Stimulated activated CD4-positive, alpha-beta T cell treated with anti-CD3 and anti-CD28 coated beads, TNF-alpha, amount 100 ng/mL, for 4 hours (primary cell): ENCODE measurements at places on chromosomes 12 and 14.

- DNase-seq = no peak
These were observed 463.6 kb upstream of the MIS18BP1 start for GRCh38 chr14:45716572-45716971.

GRCh38 chr14:104445086-104445485 lies 134.5 kb upstream of the C14orf180 start:
- no peak for DNase-seq

DNA sequence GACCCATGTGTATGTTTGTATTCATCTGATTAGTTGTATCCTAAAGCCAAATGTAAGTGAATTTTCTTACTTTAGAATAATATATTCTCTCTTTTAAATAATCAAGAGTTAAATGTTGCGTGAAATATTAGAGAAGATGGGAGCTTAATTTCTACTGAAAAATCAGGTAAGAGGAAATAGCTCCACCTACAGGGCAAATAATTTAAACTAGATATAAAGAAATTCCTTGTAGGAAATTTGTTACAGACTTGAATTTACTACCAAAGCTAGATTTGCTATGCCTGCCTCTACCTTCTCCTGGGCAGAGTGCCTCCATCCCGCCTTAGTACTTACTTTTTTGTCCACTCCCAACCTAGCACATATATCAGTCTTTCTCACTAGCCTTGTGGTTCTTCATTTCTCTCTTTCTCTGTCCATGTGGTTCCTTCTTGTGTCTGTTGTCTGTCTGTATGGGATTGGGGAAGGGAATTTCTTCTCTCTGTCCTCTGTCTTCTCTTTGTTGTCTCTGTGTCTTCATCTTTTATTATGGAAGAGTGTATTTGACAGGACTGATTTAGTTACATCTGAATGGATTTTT lies 44.7 kb downstream of the PALS1 start:
- DNase-seq = no peak

DNA sequence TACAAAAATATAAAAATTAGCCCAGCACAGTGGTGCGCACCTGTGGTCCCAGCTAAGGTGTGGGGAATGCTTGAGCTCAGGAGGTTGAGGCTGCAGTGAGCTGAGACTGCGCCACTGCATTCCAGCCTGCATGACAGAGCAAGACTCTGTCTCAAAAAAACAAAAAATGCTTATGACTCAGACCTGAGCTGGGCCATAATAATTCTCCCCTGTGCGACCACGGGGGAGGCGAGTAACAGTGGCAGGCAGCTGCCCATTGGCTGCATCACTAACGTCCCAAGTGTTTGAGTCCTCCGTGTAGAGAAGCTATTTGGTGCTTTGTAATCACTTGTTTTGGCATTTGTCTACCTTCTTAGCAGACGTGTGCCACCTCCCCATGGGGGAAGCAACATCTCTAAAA lies 24.9 kb downstream of the PSMC1 start:
- DNase-seq = no peak

- DNase-seq = no peak
These were observed 56.5 kb upstream of the RPH3A start for GRCh38 chr12:112734859-112735695.

- no peak for DNase-seq
These were observed 332.6 kb upstream of the TMPO start for GRCh38 chr12:98182821-98183220.

DNA sequence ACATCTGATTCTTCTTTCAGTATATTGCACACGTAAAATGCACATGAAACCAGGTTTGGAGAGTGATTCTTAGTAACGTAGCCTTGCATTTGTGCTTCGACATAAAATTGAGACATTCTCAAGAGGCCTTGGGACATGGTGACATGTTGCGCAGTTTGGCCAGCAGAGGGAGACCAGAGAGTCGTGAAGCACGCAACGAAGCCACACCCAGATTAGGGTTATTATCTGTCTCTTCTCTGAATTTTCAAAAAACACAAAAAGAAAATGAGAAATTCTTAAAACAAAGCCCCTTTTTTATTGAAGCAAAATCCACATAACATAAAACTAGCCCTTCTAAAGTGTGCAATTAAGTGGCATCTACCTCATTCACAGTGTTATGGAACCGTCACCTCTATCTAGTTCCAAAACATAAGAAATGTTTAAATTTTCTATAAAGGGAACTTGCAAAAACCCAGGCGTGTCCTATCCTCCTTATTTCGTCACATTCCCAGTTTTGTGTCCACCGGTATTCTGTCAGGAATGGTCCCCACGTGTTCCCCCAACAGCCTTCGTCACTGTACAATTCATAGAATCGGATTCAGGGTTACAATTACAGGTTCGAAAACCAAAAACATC lies 108.8 kb upstream of the ATF7IP start:
- DNase-seq = peak; percentile 55

DNA sequence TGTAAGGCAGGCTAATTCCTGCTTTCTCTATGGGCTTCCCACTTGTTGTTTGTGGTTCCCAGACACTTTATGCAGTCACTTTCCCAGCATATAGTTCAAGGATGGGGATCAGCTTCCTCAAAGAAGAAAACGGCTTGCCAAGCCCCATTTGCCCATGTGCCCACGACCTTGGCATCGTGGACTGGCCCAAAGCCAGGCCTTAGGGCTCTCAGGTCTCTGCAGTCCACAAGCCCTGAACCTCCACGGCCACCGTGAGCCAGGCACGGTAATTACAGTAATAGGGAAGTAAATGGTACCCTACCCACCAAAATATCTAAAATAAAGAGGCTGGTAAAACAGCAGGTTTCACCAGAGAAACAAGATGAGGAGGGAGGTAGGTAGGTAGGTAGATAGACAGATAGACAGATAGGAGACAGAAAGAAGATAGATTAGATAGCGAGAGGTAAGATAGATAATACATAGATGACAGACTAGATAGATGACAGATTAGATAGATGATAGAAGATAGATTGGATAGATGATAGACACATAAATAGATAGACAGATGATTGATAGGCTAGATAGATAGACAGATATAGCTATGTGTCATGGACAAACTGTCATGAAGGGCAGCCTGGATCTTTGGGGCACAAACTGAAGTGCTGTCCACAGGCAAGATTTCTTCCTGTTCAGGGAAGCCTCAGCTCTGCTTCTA lies 163.1 kb downstream of the SLC15A4 start:
- DNase-seq = no peak

GRCh38 chr12:62375603-62376002 lies 91.0 kb upstream of the MON2 start:
- no peak for DNase-seq

GRCh38 chr12:91205811-91206210 lies 23.2 kb upstream of the DCN start:
- DNase-seq = no peak

DNA sequence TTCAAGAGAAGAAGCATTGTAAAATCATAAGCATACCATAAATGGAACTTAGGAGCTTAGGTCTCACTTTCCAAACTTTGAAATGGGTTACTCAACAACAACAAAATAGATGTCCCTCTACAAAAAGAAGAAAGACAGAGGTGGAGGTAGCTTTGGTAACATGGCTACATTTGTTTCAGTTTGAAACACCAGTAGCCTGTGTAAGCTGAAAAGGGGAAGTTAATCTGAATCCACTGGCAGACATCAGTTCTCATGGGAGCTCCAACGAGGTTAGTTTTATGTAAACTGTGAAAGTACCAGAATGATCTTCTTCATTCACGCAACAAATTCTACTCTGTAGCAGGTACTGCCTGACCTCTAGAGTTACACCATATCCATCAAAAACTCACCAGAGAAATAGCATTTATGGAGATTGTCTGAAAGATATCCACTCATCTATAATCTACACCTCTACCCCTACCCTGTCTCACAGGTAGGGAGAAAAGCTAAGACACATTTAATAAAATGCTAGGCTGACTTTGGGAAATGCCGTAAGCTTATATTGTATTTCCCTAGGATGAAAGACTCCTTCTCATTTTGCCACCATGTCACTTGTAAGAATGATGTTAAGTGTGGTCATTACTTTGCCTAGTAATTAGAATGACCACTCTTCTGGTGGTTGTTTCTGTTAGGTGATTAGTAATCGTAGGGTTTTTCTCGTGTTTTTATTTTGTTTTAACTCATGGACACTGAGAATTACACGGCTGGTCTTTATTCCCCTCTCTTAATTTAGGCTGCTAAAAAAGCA lies 224.1 kb downstream of the ASCL1 start:
- DNase-seq = no peak

DNA sequence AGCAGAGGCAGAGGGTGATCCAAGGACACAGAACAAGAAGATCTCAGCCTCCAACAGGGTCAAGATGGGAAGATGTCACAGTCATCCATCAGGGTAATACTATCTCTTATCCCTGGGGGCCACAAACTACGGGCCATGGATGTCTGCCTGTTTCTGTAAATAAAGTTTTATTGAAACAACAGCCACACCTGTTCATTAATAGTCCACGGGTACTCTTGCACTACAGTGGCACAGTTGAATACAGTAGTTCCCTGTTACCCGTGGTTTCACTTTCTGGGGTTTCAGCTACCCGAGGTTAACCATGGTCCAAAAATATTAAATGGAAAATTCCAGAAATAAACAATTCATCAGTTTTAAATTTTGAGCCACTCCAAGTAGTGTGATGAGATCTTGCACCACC lies 65.9 kb downstream of the BCL11B start:
- no peak for DNase-seq

GRCh38 chr14:101233391-101233790 lies 327.9 kb upstream of the DIO3 start:
- no peak for DNase-seq

GRCh38 chr12:82470906-82471512 lies 112.7 kb downstream of the METTL25 start:
- no peak for DNase-seq

GRCh38 chr12:123041811-123042655 lies 61.6 kb downstream of the ARL6IP4 start:
- no peak for DNase-seq

- no peak for DNase-seq
These were observed 286.0 kb downstream of the ZFP36L1 start for GRCh38 chr14:68506645-68507419.

GRCh38 chr12:3872800-3873636 lies at the start of gene PARP11:
TSS of gene PARP11 (minus strand) at chr12:3873399. CDS start at chr12:3873229, 170 bp downstream.
- peak; percentile 97 for DNase-seq

- no peak for DNase-seq
These were observed 4.3 kb downstream of the SLC16A7 start for GRCh38 chr12:59600171-59600570.

- DNase-seq = no peak
These were observed 5.0 kb upstream of the SRSF9 start for GRCh38 chr12:120474616-120474960.

GRCh38 chr12:1525858-1526257 lies 68.5 kb downstream of the FBXL14 start:
- DNase-seq = no peak

DNA sequence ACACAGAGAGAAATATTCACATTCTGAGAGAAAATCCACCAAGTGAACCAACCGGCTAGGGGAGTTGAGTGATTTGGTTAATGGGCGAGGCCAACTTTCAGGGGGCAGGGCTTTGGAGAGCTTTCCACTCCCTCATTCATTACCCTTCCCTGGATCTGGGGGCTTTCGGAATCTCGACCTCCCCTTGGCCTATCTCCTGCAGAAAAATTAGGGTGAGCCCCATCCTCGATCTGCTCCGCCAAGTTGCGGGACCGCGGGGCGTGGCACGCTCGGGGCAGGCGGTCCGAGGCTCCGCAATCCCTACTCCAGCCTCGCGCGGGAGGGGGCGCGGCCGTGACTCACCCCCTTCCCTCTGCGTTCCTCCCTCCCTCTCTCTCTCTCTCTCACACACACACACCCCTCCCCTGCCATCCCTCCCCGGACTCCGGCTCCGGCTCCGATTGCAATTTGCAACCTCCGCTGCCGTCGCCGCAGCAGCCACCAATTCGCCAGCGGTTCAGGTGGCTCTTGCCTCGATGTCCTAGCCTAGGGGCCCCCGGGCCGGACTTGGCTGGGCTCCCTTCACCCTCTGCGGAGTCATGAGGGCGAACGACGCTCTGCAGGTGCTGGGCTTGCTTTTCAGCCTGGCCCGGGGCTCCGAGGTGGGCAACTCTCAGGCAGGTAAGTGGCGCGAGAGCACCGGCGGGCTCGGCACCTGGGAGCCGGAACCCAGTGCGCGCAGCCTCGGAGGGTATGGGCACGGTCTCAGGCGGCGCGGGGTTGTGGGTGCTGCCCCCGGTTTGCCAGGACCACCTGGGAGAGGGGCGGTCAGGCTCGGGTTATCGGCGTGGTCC lies at the start of gene ERBB3:
ERBB3 (plus strand) TSS at position 443 of the 833 bp plus-strand sequence; CDS start at position 579, 136 bp downstream.
- peak; percentile 58 for DNase-seq

DNA sequence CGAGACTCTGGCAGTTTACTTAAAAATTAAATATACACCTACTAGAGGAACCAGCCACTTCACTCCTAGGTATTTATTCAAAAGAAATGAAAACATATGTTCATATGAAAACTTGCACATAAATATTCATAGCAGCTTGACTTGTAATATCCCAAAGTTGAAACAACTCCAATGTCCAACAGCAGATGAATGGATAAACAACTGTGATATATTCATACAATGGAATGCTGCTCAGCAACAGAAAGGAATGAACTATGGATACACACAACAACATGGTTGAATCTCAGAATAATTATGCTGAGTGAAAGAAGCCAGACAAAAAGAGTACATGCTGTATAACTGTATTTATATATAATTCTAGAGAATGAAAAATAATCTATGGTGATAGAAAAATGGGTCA lies 53.4 kb upstream of the DACT1 start:
- no peak for DNase-seq

DNA sequence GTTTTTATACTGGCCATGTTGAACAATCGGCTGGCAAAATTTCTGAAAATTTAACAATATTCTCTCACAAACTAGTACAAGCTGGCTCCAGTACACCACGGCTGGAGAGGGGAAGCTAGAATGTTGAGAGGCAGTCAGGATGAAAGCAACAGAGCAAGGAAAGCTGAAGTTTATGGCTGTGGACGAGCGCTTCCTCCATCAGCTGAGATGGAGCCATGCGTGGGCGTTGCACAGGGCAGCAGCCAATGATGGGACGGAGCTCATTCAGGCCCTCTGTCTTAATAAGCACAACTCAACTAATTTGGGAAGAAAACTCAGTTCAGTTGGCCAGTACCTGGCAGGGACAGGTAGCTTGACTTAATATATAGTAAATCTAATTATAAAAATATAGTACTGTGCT lies 14.1 kb upstream of the DCP1B start:
- no peak for DNase-seq

DNA sequence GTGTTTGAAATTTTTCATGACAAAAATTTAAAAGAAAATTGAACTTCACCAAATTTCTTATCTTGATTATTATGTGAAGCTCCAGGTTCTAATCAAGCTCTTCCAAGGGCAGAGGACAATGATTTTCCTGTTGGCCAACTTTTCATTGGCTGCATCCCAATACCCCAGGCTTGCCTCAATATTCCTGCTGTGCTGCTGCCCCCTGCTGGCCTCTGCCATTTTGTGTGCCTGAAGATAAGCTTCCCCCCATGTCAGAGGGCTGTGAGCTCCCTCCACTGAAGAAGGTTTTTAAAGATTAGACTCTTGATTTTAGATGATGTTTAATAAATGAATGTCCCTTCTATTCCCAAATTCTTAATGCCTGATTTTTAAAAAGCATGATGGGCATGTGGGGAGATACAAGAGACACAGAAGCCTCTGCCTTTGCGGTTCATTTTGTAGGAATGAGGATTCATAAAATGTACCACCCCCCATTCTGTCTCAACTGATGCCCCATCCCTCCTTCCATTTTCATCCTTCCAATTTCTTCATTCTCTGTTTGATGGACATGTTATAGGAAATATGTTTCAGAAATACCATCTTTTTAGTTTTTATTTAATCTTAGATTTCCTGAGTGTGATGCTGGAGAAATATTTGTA lies 76.7 kb upstream of the RGS6 start:
- DNase-seq = peak; percentile 11

GRCh38 chr12:25186788-25187402 lies 8.1 kb downstream of the DNAI7 start:
- no peak for DNase-seq

- no peak for DNase-seq
These were observed 104.5 kb downstream of the TMEM30B start for GRCh38 chr14:61176686-61177085.
